ENCODE measurements at places on chromosomes 5 and 9. TPM values are rescaled to one million over a fixed set of nuclear protein-coding genes. Genes with fewer than 3 reads are reported as not detected.

Gene TAF11L10
- total RNA-seq = not detected

DNA sequence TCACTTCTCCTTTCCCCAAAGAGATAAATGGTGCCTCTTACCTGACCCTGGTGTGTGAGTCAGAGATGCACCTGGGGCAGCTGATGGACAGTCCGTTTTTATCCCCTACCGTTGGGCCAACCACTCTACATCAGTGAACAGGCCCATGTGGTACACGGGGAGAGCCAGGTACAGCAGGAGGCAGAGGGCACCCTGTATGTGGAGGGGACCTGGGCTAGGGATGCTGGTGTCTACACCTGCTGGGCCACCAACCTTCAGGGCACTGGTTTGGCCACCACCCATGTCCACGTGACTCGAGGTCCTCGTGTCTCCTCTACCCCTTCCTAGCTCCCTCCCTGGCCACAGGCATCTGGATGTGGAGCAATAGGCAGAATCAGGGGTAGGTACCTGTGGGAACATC is 22.7 kb upstream of the ANXA6 start:
- no peak for DNase-seq

GRCh38 chr5:147578228-147579024 is 68.6 kb upstream of the DPYSL3 start:
- no peak for DNase-seq

GRCh38 chr9:91727316-91727861 is 222.6 kb downstream of the ROR2 start:
- no peak for DNase-seq

Gene SCGB3A2
- not detected for total RNA-seq

DNA sequence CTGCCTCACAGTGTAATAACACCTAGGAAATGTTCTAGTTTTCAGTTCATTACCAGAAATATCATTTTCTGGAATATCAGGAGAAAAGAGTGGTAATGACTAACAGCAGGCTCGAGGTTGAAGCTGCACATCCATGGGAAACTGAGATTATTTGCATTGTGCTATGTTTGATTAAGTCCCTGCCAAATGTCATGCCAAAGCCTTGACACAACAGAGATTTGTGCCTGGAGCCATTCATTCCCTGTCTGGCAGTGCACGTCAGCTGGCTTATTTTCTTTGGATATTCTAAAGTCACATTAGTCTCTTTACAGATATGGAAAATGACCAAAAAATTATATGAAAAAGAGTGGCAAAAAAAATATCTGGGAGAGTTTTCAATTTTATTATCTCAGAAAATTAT is 848.0 kb downstream of the PTPRD start:
- no peak for DNase-seq

DNA sequence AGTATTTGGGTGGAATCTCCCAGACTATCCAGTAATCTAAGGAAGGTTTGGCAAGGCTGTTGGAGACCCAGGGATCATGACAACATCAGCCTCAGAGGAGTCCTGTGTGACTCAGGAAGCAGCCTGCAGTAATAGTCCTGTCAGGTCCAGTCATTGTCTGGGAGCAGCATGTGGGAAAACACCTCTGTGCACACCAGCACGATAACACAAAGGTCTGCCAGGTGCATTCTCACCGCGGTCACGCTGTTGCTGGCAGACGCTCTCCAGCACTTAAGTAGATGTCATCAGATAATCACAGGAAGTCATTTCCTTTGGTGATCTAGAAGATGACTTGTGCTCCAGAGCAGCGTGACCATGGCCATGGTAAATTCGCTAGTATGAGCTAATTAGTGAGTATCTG is 99.2 kb upstream of the IQGAP2 start:
- DNase-seq = peak; percentile 52

- no peak for DNase-seq
Observed at GRCh38 chr5:177382423-177383029, 1.7 kb upstream of the SLC34A1 start.

Gene ESM1
- not detected for total RNA-seq

Gene PCDHA9
- 0.15 TPM for total RNA-seq

- no peak for DNase-seq
Observed at GRCh38 chr9:137369061-137369787, 53.7 kb downstream of the EXD3 start.

GRCh38 chr5:82165740-82166530 is 112.2 kb downstream of the RPS23 start:
- DNase-seq = peak; percentile 63

Gene SEMA6A
- total RNA-seq = 100 TPM

- DNase-seq = no peak
Observed at GRCh38 chr5:4246447-4246846, 650.8 kb downstream of the IRX1 start.

Gene BNC2
- 3.9 TPM for total RNA-seq

DNA sequence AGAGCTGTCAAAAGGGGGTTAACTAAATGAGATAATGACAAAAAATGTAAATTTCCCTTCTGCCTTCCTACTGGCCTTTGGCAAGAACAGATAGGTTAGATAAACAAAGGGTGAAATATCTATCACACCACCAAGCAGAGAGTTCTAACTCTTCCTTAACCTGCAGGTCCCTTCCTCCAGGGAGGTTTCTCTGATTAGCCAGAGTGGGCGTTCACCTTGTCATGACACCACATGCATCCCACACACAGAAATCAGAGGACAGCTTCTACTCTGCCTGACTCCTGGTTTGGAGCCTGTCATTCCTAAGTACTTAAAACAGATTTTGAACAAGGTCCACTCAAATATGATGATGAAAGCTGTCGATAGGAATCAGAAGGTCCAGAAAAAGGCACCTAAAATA is 180.0 kb downstream of the CDK5RAP2 start:
- DNase-seq = no peak

DNA sequence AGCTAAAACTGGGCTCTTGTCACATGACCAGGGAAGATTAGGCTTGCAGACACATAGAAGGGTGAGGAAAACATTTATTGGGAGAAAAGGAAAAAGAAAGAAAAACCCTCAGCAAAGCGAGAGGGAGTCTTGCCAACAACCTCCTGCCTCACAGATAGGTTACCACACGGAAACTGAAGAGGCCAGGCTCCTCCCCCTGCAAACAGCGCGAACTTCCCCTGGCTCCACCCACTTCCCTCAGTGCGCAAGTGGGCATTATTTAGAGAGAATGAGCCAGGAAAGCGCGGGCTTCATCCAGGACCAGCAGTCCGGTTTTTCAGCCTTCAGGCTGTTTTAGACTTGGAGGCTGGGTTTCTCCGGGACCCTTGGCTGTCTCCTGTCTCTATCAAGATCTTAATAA is 70.3 kb downstream of the STK32A start:
- no peak for DNase-seq

DNA sequence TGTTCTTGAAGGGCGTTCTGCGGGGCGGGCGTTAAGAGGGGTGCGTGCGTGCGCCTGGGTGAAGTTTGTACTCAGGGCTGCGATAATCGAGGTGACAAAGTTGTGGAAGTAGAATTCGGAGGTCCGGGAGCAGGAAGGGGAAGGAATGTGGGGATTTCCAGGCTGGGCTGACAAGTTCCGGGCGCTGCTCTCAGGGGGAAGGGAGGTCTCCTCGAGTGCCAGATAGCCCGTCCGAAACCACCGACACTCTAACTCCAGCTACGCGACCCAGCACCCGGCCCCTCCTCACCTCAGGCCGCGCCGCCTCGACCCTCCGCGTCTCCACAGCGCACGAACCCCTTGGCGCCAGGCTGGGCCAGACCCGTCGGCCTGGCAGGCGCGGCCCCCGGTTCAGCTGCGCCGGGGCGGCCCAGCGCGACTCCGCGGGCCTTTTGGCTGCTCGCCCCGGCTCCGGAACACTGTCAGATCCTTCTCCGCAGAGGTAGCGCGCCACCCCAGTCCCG is at the start of gene IL6ST:
IL6ST (minus strand) TSS at position 469 of the 503 bp plus-strand sequence. CDS start 18,685 bp downstream, outside the sequence.
- no peak for DNase-seq

Gene ALAD
- 58.8 TPM for total RNA-seq

Gene WHRN
- 7.0 TPM for total RNA-seq

- DNase-seq = no peak
Observed at GRCh38 chr5:168852329-168852728, 273.2 kb upstream of the PANK3 start.

Gene REEP2
- total RNA-seq = 3.1 TPM
